ENCODE measurements at places on chromosomes 5 and 9. TPM values are rescaled to one million over a fixed set of nuclear protein-coding genes. Genes with fewer than 3 reads are reported as not detected.

Gene EXOC3
- 44.4 TPM for total RNA-seq

Gene BHMT2
- not detected for total RNA-seq

Gene KCNMB1
- total RNA-seq, result not detected

Gene DBN1
- 104 TPM for total RNA-seq

Gene CENPP
- 21.5 TPM for total RNA-seq

Gene OBP2B
- not detected for total RNA-seq
